Eye (tissue), 1 donor: ENCODE measurements at places on chromosomes 6 and 20.

DNA sequence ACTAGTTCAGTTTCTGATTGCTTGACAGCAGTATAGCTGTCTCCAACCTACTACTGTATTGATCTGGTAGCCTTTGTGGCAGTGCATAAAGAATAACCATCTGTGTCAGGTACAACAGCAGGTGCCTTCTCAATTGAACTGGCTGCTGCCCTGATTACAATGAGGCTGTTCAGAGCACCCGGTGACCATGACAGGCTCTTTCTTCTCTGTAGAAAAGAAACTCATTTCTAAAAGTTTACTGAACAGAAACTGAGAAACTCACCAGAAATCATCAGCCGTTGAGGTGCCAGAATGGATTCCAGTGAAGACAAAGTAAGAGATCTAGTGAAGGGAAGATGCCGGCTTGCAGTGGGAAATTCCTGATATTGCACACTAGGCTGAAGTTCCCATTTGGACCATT lies 954.4 kb downstream of the PHF3 start:
- DNase-seq: no peak

GRCh38 chr6:167846997-167847606 lies 20.4 kb downstream of the AFDN start:
- DNase-seq: no peak

- no peak for DNase-seq
These were observed 177.3 kb downstream of the CDKAL1 start for GRCh38 chr6:20711518-20711917.

DNA sequence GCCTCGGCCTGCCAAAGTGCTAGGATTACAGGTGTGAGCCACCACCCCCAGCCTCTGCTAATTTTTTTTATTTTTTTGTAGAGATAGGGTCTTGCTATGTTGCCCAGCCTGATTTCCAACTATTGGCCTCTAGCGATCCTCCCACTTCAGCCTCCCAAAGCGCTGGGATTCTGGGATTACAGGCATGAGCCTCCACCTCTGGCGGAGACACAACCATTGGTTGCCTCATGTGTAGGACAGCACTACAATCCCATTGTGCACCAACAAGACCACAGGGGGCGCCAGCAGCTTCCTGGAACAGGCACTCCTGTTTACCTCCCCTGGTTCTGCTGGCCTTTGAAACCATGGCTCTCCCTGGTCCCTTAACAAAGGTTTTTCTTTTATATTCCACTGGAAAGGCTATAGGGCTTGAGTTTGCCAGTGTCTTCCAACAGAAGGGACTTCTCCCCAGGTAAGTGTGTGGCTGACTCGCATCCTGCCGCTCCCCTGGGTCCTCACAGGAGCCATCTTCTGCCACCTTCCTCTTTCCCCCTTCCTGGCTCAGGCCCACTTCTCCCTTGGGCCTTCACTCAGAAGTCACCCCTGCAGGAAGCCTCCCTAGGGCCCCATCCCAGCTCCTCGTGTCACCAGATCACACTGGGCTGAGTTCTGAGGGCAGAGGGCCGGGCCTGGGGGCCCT lies 39.2 kb upstream of the TLDC2 start:
- DNase-seq: peak; percentile 65

DNA sequence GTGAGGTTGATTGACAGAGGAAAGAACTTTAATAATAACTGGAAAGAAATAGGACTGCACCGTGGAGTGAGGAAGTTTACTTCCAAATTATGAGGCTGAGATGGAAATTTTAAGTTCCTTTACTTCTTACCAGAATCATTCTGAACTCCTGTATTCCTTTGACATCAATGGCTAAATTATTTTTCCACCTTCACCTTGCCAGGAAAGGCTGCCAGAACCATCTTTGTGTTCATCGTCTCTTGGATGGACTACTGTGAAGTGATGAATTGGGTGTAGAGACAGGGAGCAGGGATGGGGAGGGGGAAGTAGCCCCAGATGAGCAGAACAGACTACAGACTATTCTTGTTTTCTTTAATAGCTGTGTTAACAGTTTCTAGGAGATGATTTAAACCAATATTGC lies 102.1 kb upstream of the CEP162 start:
- DNase-seq: no peak

DNA sequence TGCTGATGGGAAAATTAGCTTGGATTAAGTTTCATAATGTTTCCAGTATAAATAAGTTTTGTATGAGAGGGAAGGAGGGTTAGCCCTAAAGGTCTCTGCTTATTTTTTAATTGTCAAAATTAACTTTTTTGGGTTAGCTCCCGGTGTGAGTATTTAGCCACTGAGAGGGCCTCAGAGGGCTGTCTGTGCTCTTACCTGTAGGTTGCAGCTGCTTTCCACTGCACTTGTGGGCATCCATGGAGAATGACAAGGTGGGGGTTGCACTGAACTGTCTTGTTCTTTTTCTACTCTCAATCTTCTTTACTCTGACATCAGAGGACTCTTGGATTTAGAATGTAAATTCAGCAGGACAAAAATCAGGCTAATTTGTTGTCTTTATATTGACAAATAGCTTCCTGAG lies 81.4 kb downstream of the CD164 start:
- DNase-seq: no peak

DNA sequence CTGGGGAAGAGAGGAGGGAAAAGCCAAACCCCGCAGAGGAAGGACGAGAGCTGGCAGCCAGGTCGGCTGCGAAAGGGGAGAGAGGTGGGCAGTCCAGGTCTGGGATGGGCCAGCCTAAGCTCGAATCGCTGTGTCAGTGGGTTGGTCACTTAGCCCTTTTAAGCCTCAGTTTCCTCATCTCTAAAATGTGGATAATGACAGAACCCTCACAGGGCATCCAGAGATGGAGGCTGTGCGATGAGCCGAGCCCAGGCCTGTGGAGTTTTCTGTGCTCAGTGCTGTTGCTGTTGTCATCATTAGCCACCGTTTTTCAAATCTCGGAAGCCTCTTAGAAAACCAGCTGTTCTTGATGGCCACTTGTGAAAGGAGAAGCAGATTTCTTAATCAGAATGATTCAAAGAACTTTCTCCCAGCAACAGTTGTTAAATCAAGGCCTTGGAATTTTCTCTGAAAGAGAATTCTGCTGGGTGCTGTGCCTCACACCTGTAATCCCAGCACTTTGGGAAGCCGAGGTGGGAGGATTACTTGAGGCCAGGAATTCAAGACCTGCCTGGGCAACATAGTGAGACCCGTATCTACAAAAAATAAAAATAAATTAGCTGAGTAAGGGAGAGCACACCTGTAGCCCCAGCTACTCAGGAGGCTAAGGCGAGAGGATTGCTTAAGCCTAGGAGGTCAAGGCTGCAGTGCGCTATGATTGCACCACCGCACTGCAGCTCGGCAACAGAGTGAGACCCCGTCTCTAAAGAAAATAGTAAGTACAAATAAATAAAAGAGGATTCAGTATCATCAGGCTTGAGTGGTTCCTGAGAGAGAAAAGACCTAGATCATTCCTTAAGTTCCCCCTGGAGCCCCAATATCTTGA lies 46.3 kb upstream of the ENTPD6 start:
- DNase-seq: peak; percentile 73

DNA sequence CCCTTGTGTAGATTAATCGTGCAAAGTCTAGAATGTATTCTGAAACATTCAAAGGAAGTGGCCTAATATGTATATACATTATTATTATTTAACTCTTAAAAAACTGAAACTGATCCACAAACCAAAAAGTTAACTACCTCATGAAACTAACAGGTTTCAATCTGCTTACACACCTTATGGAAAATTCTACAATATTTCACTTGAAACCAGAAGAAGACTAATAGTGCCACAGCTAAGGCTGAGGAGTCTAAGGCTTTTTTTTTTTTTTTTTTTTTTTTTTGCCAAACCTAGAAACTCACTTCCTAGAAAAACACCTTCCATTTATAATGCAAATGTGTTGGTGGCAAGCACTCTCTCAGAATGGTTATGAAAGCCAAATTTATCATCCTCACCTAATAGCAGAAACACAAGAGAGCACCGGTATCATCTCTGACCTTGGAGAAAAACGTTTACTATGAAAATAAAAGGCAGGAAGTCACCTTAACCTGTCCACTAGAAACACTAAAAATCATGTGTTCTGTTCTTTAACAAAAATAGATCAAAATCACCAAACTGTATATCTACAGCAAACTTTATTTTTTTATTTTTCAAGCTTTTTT lies 586.1 kb downstream of the FRK start:
- DNase-seq: no peak

DNA sequence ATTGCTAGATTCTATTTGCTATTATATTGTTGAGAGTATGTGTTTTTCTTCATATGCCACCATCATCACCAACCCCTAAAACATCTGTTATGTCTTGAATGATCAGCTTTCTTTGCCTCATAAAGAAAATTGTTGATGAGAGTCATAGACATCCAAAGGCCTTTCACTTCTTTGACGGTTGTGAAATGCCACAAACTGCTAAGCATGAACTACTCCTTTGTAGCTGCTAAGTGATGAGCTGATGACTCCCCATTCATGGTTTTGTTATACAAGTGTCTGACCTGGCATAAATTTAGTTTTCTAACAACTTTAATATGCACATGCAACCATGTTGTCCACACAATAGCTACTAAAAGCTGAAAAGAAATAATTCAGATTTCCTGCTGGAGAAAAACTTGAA lies 684 bp upstream of the MED23 start:
- DNase-seq: no peak

- DNase-seq: peak; percentile 36
These were observed 60.3 kb downstream of the VTA1 start for GRCh38 chr6:142207265-142207877.
